ENCODE measurements at places on chromosomes 1 and 21.
A peak's percentile ranks its signal among the peaks of the same experiment; 100 is the strongest.

DNA sequence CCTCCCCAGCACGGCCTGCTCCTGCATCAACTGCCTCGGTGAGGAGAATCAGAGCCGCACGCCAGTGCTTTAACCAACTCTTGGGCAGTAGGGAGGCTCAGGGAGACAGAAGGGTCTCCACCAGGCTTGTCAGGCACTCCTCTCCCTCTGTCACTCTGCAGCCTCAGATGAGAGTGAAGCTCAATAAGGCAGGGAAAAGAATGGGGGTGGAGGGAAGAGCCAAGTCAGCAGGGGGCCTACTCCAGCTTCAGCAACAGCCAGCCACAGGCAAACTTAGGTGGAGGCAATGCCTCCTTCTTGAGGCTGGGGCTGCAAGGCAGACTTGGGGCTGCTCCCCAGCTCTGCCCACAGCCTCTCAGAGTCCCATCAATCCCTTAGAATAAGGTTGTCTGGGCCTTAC lies 51.8 kb upstream of the A3GALT2 start:
- no peak for DNase-seq

GRCh38 chr1:180631194-180631765 lies 542 bp upstream of the XPR1 start:
- no peak for DNase-seq

DNA sequence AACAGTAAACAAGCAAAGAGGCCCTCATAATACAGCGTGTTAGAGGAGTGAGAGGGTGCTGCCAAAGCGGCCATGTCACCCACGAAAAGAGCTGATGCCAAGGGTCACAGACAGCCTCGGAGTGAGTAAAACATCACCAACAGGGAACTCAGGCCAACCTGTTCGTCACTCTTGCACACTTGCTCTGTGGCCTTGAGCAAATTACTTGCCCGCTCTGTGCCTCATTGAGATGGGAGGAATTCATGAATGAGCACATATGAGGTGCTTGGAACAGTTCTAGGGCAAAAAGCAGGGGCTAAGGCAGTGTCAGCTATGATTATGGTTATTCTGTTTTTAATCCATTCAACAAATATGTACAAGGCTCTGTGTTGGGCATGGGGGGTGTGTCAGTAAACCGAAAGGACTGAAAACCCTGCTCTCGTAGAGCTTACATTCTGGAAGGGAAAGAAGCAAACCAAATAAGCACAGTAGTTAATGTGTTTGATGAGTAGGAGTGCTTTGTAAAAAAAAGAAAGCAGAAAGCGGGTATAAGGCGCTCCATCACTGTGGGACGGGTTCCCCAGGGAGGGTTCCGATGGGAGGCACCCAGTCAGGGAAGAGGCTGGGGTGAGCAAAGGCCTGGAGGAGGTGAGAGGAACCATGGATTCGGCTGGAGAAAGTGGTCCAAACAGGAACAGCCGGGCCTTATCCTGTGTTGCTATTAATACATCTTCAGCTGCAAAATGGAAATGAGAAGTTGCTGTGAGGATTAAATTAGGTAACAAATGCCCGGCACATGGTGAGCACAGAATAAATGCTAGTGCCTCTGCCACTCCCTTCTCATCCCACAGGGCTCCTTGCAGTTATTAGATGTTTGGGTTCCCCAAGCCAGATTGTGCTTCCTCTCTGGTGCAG lies 39.5 kb upstream of the RD3 start:
- no peak for DNase-seq

DNA sequence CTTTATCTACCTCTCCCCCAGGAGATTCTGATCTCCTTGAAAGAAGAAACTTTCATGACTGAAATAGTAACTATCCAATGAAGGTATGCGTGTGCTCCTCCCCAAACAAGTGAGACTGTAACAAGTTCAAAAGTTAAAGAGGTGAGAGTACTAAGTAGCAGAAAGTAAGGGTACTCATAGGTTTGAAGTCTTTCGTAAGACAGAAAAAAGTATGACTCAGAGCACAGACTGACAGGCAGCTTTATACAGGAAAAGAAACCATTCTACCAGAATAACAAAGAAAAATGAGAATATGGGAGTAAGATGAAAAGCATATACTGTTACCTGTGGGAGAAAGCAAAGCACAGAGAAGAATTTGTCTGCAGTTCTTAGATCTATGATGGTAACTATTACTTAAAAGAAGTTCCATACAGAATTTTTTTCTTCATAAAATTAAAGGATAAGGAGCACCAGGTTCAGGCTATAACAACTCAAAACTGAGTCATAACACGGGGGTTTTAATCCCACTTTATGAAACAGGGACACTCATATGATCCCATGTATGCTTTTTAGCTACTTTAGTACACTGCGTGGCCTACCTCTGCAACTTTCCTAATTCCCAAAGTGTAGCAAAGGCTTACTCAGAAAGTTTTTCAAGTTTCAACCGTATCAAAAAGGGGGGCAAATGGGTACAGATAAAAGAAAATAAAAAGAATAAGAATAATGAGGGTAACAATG lies 52.0 kb downstream of the FOXJ3 start:
- peak; percentile 40 for DNase-seq

DNA sequence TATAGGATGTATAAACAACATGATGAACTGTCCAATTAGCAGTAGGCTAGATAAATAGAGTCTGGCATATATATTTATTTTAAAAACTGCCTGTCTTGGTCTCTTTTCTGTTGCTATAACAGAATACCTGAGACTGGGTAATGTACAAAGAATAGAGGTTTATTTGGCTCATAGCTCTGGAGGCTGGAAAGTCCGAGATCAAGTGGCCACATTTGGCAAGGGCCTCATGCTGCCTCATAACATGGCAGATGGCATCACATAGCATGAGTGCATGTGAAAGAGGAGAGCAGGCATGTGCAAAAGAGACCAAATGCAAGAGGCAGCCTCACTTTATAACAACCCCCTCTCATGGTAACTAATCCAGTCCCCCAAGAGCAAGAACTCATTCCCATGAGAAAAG lies 6.0 kb downstream of the STYXL2 start:
- no peak for DNase-seq

DNA sequence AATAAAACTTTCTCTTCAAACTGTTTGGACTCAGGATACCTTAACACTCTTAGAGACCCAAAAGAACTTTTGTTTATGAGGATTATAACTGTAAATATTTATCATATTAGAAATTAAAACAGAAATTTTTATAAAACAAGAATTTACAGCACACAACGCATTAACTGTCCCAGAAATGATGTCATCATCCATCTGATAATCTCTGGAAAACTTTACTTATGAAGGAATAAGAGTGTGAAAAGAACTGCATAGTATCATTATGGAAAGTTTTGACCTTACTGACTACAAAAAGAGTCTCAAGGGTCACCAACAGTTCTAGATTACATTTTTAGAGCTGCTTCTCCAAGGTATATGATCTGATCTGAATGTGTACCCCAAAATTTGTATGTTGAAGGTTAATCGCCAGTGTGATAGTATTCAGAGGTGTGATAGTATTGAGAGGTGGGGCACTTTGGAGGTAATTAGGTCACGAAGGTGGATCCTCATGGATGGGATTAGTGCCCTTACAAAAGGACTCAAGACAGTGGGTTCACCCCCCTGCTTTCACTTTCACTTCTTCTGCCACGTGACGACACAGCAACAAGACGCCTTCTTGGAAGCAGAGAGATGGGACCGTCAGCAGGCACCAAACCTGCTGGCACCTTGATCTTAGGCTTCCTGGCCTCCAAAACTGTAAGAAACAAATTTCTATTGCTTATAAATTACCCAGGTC lies 95.7 kb upstream of the NR5A2 start:
- DNase-seq: peak; percentile 21
